Ovary (tissue), 10 donors: ENCODE measurements at places on chromosomes 2 and 18. TPM values are rescaled to one million over a fixed set of nuclear protein-coding genes. Genes with fewer than 3 reads are reported as not detected.

RMDN2 gene
- 7.5 TPM for total RNA-seq

PLGLB1 gene
- total RNA-seq, result 2.4 TPM

CCDC178 gene
- 3.2 TPM for total RNA-seq

TMEM200C gene
- 5.3 TPM for total RNA-seq

MATN3 gene
- 0.73 TPM for total RNA-seq

CPLX4 gene
- total RNA-seq, result not detected

HSBP1L1 gene
- total RNA-seq, result 11.9 TPM

PAX8 gene
- total RNA-seq, result 0.15 TPM

PARD3B gene
- total RNA-seq, result 28.7 TPM

SEPTIN10 gene
- 93.8 TPM for total RNA-seq

FZD7 gene
- total RNA-seq, result 56.3 TPM

DNER gene
- total RNA-seq, result 1.3 TPM
